ENCODE measurements at places on chromosomes 6 and 20. TPM values are rescaled to one million over a fixed set of nuclear protein-coding genes. Genes with fewer than 3 reads are reported as not detected.

DNA sequence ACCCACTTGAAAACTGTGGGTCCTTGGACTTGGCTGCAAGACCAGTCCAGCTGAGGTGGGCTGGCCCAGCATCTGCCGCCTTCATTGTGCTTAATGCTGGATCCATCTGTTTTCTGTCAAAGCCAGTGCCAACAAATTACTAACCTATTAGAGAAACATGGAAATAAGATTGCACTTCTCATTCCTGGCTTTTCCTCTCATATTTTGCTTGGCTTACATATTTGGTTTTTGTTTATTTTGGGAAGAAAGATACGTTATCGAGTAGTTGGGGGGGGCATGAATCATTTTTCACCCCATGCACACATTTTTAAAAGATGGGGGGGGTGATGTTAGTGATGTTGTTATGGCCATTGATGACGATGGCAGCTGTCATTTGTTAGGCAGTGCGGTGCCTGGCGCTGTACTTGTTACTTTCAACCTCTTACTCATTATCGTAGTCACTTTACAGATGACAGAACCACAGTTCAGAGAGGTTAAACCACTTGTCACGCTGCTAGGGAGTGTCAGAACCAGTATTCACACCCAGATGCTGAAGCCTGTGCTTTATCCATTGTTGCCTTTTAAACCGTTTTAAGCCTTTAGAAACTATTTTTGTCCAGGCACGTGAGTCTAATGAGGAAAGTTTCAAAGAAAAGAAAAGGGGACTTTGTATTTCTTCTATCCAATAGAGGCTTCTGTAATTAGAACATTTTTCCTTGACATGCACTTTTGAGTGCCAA, 180.0 kb downstream of the TMEM242 start:
- DNase-seq, result peak; percentile 97

DNA sequence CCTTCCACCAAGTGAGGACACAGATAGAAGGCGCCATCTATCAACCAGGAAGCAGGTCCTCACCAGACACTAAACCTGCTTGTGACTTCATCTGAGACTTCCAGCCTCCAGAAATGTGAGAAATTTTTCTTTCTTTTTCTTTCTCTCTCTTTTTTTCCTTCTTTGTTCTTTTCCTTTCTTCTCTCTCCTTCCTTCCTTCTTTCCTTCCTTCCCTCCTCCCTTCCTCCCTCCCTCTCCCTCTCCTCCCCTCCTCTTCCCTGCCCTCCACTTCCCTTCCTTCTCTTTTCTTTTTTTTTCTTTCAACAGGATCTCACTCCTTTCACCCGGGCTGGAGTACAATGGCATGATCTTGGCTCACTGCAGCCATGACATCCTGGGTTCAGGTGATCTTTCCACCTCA, 37.4 kb upstream of the MCUR1 start:
- DNase-seq, result no peak

- DNase-seq, result no peak
Observed at GRCh38 chr20:63125581-63125837, 90.4 kb downstream of the YTHDF1 start.

- DNase-seq, result no peak
Observed at GRCh38 chr20:62651285-62652021, 9.2 kb downstream of the SLCO4A1 start.

- DNase-seq, result peak; percentile 60
Observed at GRCh38 chr20:33832103-33832804, 21.1 kb downstream of the CHMP4B start.

The C6orf15 gene
- polyA plus RNA-seq, result not detected

GRCh38 chr6:15205321-15205720, 40.5 kb upstream of the JARID2 start:
- no peak for DNase-seq

DNA sequence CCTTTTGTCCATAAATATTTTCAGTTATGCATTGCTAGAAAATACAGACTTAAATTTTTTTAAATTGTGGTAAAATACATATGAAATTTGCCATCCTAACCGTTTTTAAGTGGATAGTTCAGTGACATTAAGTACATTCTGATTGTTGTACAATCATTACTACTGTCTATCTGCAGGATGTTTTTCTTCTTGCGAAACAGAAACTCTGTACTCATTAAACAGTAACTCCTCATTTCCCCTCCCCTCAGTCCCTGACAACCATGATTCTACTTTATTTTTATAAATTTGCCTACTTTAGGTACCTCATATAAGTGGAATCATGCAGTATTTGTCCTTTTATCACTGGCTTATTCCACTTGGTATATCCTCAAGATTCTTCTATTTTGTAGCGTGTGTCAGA, 21.3 kb downstream of the TAF11 start:
- no peak for DNase-seq

The TBX18 gene
- 2.4 TPM for polyA plus RNA-seq

- no peak for DNase-seq
Observed at GRCh38 chr6:158191761-158192160, 23.6 kb downstream of the GTF2H5 start.

GRCh38 chr6:41023114-41023513, 15.9 kb downstream of the UNC5CL start:
- no peak for DNase-seq

The PRDM13 gene
- polyA plus RNA-seq, result not detected

The SLC25A27 gene
- 2.7 TPM for polyA plus RNA-seq

DNA sequence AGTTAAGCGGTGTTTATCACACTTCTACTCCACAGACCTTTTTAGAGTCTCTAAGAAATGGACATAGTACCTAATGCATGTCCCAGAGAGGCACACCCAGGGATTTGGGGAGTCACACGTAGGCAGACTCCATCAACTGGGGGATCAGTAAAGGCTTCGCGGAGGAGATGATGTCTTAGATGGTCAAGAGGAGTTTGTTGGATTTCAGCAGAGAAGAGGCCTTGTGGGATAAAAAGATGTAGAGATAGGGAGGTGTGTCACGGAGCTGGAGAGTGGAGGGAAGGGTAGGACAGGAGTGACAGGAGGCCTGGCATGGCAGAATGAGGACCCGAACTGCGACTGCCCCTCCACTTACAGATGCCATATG, 9.1 kb downstream of the DYNLRB1 start:
- no peak for DNase-seq

GRCh38 chr6:133191323-133191722, 49.8 kb upstream of the EYA4 start:
- DNase-seq, result no peak

The DLK2 gene
- polyA plus RNA-seq, result 0.50 TPM

DNA sequence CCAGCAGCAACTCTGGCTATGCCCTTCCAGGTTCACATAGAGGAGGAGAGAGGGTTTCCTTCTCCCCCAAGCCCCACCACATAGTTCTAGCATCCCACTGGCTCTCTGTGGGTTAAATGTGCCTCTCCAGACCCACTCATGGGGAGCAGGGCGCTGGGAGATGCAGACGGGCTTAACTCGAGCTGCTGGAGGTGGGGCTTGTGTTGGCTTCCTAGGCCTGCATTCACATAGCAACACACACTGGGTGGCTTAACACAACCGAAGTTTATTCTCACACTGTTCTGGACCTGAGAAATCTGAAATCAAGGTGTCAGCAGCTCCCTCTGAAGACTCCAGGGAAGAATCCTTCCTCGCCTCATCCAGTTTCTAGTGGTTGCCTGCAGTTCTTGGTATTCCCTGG, 33.6 kb downstream of the SLC2A10 start:
- DNase-seq, result no peak

DNA sequence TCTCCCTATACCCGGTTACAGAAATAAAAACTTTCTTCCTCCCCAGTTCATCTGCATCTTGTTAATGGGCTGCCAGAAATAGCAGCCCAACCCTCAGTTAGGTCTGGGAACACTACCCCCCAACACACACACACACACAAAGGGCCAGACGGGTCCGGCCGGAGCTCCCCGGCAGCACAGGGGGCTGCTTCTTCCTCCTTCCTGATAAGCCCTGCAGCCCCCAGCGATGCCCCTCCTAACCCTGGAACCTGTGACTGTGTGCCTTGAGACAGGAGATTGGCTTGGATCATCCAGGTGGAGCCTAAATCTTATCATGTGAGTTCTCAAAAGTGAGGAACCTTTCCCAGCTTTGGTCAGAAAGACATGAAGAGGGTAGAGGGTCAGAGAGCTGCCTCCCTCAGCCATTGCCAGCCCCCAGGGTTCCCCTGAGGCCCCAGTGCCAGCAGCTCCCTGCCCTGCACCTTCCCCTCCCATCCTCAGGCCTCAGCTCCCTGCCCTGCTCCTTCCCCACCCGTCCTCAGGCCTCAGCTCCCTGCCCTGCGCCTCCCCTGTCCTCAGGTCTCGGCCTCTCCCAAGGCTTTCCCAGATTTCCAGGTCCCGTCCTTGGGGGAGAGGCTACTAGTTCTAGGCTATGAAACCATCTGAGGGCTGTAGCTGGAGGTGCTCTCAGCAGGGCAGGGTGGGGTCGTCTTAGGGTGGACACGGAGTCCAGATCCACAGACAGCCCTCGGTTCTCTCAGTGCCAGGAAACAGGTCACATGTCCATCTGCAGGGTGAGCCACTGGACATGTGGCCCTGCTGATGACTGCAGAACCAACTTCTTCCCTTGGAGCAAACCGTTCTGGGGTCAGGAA, 34.5 kb upstream of the CST7 start:
- DNase-seq, result no peak

DNA sequence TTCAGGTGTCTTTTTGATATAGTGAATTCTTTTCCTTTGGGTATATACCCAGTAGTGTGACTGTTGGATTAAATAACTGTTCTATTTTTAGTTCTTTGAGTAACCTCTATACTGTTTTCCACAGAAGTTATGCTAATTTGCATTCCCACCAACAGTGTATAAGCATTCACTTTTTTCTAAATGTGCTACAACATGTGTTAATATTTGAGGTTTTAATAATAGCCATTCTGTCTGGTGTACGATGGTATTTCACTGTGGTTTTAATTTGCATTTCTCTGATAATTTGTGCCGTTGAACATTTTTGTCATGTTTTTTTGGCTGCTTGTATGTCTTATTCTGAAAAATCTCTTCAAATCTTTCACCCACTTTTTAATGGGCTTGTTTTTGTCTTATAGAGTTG, 563.5 kb downstream of the GRIK2 start:
- no peak for DNase-seq

DNA sequence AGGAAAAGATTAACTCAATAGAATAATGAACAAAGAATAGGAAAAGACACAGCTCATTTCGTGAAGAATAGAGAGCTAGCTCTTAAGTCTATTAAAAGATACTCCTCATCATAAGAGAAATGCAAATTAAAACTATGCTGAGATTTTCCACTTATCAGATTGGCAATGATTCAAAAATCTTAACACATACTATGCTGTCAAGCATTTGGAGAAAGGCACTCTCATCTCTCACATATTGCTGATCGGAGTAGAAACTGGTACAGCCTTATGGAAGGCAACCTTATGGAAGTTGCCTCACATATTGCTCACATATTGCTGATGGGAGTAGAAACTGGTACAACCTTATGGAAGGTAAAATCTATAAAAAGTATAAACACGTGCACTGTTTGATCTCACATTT, 21.4 kb upstream of the PLAGL1 start:
- DNase-seq, result no peak

The TSPO2 gene
- polyA plus RNA-seq, result not detected
